ENCODE measurements at places on chromosomes 3 and 15. TPM values are rescaled to one million over a fixed set of nuclear protein-coding genes. Genes with fewer than 3 reads are reported as not detected.
A peak's percentile ranks its signal among the peaks of the same experiment; 100 is the strongest.

- no peak for DNase-seq
These were observed 6.1 kb downstream of the CP start for GRCh38 chr3:149215515-149215914.

GRCh38 chr3:28348629-28349468 lies at the start of the genes AZI2 and ZCWPW2:
Gene AZI2, minus strand, starts transcription at chr3:28348824. Its CDS starts 8,207 bp downstream, at chr3:28340617.
Gene ZCWPW2, plus strand, starts transcription at chr3:28348721. Its CDS starts 64,348 bp downstream, at chr3:28413069.
- peak; percentile 89 for DNase-seq

- DNase-seq, result no peak
These were observed 56.6 kb downstream of the RLBP1 start for GRCh38 chr15:89164712-89165211.

The PFN2 gene
- 0.85 TPM for total RNA-seq

The ITIH1 gene
- total RNA-seq, result not detected

The SEC61A1 gene
- total RNA-seq, result 217 TPM

The CLDN18 gene
- not detected for total RNA-seq

DNA sequence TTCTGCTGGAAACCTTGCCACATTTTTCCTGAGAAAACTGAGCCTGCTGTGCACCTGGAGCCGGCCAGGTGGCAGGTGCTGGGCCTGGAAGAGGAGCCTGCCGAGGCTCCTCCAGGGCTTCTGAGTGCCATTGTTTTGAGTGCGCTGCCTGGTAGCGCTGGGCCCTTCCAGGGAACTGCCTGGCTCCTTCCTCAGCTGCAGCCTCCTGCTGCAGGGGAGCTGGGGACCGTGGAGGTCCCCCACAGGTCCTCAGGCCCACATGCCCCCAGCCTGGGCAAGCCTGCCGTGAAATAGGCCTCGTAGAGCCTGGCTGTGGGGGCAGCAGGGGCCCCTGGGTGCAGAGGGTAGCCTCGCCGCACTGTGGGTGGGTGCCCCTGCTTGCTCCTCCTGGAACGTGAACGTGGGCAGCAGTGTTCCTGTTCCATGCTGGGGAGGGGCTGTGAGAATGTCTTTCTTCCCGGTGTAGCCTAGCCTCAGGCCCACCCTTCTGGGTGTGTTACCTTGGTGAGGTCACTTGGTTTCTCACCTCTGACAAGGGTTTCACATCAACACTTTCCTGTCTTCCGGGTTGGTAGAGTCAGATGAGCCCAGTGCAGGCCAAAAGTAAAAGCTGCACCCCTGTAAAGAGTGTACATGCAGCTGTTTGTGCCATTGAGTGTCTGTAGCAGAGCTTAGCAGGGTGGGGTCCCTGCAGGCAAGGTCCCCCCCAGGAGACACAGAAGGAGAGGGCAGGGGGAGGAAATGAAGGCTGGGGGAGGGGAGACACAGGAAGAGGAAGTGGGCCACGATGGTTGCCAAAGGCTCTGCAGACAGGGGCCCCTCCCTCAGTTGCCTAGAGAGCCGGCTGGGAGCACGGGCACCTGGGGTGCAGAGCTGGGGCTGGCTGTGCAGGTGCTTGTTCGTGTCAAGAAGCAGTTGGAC lies 34.5 kb downstream of the KLF13 start:
- DNase-seq, result peak; percentile 84

GRCh38 chr15:75307778-75308390 lies 25.2 kb downstream of the GOLGA6D start:
- no peak for DNase-seq

The KNG1 gene
- not detected for total RNA-seq

DNA sequence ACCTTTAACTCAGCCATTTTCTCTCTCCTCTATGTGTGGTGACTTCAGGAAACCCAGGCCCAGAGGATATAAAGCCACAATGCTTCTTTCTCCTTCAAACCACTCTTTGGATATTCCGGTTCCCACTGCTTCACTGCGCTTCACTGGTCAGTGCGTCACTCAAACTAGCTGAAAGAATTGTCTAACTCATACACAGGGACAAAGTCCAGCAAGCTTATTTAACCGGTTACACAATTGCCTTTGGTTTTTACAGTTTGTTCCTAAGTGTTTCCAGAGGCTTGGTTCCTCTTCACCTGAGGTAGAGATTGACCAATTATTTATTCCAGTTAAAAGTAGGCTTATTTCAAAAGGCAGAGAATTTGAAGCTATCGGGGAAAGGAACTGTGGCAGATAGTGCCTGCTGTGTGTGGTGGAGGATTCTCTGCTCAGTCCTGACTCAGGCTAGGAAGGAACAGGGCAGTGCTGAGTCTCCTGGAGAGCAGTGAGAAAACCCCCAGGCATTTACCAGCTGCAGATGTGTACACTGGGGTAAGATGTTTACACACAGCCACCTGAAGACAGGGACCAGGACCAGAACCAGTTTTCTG lies at the start of gene HGD:
Gene HGD (minus strand): TSS at position 145 of the 587 bp plus-strand sequence. CDS start 128 bp downstream, at position 17.
- no peak for DNase-seq

The GUCA1C gene
- not detected for total RNA-seq

- DNase-seq, result no peak
These were observed 113.9 kb upstream of the AGTR1 start for GRCh38 chr3:148583793-148584192.

The ZNF385D gene
- not detected for total RNA-seq

- no peak for DNase-seq
These were observed 2.3 kb downstream of the FLNB start for GRCh38 chr3:58010562-58010961.

Data from activated T-helper 2 cell treated with anti-CD3 and anti-CD28 coated beads, Interferon-gamma antibody, Interleukin-2, Interleukin-4, amounts not matched to agents 10 μg/mL and 5 μg/mL and 100 μg/mL, durations not matched to agents 14 hours and 24 hours and 36 hours (primary cell).